ENCODE measurements at places on chromosomes 5 and 9.

DNA sequence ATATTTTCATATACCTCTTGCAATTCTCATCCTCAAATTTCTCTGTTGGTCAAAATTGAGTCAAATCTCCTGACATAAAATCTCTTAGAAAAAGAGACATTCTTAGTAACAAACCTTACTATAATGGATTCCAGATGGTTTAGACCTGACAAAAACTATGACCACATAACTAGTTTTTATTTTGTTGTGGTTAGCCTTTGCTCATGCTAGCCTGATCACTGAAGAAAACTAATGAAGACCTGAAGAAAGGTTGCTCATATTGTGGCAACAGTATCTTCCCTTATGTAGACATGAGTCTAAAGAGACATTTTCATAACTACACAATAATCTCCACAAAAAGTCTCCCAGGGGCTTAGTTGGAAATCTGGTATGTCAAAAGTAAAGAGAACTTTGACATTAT is 274.1 kb upstream of the TMEM161B start:
- no peaks in the 10 kb centered on the region for H3K36me3 ChIP-seq
- no peak for DNase-seq
- H3K27ac ChIP-seq = no peak overlapping the region
- H3K4me3 ChIP-seq = no peak overlapping the region
- H3K27me3 ChIP-seq = peaks cover 4% of the 10 kb centered on the region
- H3K4me1 ChIP-seq = no peaks in the 10 kb centered on the region

GRCh38 chr5:133890314-133890713 is 78.1 kb downstream of the C5orf15 start:
- no peaks in the 10 kb centered on the region for H3K4me1 ChIP-seq
- no peak for DNase-seq
- H3K4me3 ChIP-seq = no peak overlapping the region
- H3K27ac ChIP-seq = no peak overlapping the region
- no peaks in the 10 kb centered on the region for H3K27me3 ChIP-seq
- H3K36me3 ChIP-seq = no peaks in the 10 kb centered on the region

GRCh38 chr5:96252596-96252995 is 180.5 kb downstream of the PCSK1 start:
- H3K36me3 ChIP-seq = no peaks in the 10 kb centered on the region
- no peak overlapping the region for H3K4me3 ChIP-seq
- H3K27me3 ChIP-seq = no peaks in the 10 kb centered on the region
- no peak overlapping the region for H3K27ac ChIP-seq
- H3K4me1 ChIP-seq = no peaks in the 10 kb centered on the region

DNA sequence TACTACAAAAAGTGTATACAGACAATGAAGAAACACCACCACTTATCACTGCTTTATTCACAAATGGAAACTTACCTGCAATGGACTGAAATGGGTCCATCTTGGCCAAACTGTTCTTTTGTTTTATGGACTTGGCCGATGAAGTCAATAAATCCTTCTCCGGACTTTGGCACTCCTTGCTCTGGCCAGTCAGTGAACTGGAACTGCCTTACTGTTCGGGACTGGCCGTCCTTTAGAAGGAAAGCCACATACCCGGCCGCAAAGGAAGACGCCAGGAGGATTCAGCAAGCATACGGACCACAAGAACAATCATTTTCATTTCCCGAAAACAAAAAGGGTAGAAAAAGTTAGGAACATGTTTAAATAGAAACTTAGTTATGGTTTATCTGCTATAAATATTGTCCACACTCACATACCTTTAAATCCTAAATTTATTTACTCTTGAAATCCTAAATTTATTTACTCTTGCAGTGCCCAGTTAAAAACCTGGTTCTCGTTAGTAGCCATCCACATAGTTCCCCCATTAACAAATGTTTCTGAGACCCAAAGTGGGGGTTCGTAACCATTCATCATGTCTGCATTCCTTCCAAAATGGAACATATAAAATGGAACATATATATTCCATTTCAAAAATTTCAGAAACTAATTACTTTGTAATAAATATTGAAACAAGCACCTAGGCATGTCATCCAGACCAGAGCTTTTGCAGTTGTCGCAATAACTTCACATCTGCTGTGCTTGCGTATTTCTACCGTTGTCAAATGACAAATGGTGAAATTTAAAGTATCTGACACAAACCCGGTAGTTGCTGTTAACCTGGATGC is 532.1 kb upstream of the DMAC1 start:
- no peak overlapping the region for H3K27ac ChIP-seq
- no peak overlapping the region for H3K4me3 ChIP-seq
- DNase-seq = no peak
- no peaks in the 10 kb centered on the region for H3K36me3 ChIP-seq

DNA sequence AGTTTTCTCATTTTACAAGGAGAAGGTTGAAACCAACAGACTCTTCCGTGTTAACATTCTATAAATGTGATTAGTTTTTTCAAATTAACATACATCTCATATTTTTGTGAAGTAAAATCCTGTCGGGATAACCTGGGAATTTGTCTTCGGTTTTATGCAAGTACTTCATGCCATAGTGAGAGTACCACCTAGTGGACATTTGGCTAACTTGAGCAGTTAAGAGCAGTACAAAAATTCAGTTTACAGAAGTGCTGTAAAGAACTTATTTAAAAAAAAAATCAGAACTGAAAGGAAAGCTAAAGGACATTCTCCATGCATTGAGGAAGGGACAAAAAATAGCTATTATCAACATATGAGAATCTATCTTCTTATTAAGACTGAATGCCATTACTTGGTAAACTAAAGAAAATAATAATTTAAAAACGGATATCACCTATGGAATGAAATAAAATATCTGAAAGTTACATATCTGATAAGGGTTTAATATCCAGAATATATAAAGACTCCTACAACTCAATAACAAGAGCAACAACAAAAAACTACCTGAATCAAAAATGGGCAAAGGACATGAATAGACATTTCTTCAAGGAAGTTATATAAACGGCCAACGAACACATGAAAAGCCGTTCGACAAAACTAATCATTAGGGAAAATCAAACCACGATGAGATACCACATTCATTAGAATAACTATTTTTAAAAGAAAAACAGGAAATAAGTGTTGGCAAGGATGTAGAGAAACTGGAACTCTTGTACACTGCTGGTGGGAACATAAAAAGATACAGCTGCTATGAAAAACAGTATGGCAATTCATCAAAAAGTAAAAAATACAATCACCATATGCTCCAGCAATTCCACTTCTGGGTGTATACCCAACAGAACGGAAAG is 117.0 kb upstream of the GNA14 start:
- no peaks in the 10 kb centered on the region for H3K27me3 ChIP-seq
- H3K36me3 ChIP-seq = no peaks in the 10 kb centered on the region
- DNase-seq = peak; percentile 8
- no peak overlapping the region for H3K27ac ChIP-seq
- H3K4me3 ChIP-seq = no peak overlapping the region

- no peaks in the 10 kb centered on the region for H3K36me3 ChIP-seq
- no peaks in the 10 kb centered on the region for H3K27me3 ChIP-seq
- peaks cover 49% of the 10 kb centered on the region for H3K4me1 ChIP-seq
- no peak overlapping the region for H3K4me3 ChIP-seq
Measured at GRCh38 chr5:150780816-150781221, 2.3 kb downstream of the SMIM3 start.

DNA sequence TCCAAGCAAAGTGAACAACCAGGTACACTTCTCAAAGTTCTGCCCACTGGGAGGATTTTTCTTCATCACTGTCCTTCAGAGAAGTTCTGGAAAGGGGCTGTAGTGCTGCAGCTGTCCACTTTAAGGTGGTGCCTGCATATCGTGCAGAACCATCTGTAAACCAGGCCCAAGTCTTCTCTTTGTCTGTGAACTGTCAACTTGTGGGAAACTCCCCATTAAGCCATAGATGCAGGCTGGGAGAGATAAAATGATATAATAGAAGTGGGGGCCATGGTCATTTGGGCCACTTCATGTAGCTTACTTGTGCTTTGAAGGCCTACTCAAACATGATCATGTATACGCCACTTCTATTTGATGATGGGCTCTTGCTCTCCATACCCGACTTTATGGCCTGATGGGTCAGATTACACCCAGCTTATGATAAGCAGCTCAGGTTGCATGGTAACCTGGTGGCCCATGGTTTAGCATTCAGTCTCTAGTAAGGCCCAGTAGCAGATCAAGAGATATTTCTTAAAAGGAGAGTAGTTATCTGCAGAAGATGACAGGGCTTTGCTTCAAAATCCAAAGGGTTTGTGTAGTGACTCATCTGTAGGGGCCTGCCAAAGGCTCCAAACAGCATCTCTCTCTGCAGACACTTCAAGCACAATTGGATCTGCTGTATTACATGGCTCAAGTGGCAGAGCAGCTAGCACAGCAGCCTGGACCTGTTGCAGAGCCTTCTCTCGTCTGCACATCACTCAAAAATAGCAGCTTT is 15.7 kb upstream of the BTF3 start:
- H3K36me3 ChIP-seq = no peaks in the 10 kb centered on the region

DNA sequence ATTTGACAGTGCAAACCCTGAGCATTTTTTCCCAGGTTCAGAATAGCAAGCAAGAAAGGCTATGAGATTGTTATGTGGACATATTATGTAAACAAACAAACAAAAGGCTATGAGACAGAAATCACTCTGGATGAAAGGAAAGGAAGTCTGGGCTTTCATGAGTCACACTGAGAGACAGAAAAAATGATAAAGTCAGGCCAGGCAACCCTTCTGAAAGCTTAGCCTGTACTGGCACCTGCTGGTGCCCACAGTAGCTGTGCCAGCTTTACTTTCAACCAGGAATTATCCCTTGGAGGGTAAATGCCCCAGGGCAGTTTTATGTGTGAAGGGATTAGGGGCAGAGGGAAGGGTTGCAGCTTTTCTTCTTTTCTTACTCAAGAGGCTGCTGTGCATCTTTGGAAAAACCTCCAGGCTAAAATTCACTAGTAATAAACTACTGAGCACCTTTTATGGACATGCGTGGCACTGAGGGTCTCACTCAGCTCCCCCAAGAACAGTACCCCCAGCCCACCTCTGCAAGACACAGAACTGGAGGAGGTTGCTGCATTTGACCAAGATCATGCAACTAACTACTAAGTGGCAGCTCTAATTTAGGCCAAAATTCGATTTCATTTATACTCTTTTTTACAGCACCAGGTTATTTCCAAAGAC is 41.7 kb downstream of the ACTL7B start:
- no peak for DNase-seq
- H3K4me3 ChIP-seq = no peak overlapping the region
- no peak overlapping the region for H3K27ac ChIP-seq
- no peaks in the 10 kb centered on the region for H3K36me3 ChIP-seq

GRCh38 chr5:131661933-131662332 is 26.9 kb upstream of the RAPGEF6 start:
- peaks cover 14% of the 10 kb centered on the region for H3K36me3 ChIP-seq
- H3K4me3 ChIP-seq = no peak overlapping the region
- no peaks in the 10 kb centered on the region for H3K4me1 ChIP-seq
- H3K27me3 ChIP-seq = no peaks in the 10 kb centered on the region

- no peaks in the 10 kb centered on the region for H3K36me3 ChIP-seq
- no peak overlapping the region for H3K27ac ChIP-seq
- peaks cover 3% of the 10 kb centered on the region for H3K4me1 ChIP-seq
Measured at GRCh38 chr9:79745752-79746336, 174.1 kb downstream of the TLE4 start.

GRCh38 chr5:125232779-125233230 is 486.4 kb upstream of the ZNF608 start:
- no peak overlapping the region for H3K4me3 ChIP-seq
- H3K4me1 ChIP-seq = no peaks in the 10 kb centered on the region
- no peak for DNase-seq
- no peaks in the 10 kb centered on the region for H3K36me3 ChIP-seq
- H3K27me3 ChIP-seq = no peaks in the 10 kb centered on the region

DNA sequence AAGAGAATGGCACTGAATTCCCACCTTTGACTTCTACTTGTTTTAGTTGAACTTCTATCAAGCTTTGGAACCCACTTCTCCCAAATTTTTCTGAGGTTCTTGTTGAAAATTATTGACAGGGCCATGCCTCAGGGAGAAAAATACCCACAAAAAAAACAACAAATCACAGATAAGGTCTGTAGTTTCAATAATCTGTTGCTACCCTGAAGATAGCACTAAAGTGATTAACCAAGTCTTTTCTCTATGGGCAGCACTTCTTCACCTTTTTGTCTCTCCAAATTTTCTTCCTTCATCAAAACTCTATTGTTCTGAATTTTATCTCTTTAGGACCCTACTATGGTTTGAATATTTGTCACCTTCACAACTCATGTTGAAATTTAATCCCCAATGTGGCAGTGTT is 154.3 kb upstream of the FGF10 start:
- no peaks in the 10 kb centered on the region for H3K36me3 ChIP-seq
- no peaks in the 10 kb centered on the region for H3K27me3 ChIP-seq
- no peak for DNase-seq
- no peaks in the 10 kb centered on the region for H3K4me1 ChIP-seq

- no peaks in the 10 kb centered on the region for H3K27me3 ChIP-seq
- peaks cover 37% of the 10 kb centered on the region for H3K4me1 ChIP-seq
- no peaks in the 10 kb centered on the region for H3K36me3 ChIP-seq
- no peak for DNase-seq
- no peak overlapping the region for H3K4me3 ChIP-seq
Measured at GRCh38 chr5:138458384-138458783, 6.9 kb upstream of the EGR1 start.

GRCh38 chr9:76137931-76138330 is 247.5 kb downstream of the PCSK5 start:
- no peak overlapping the region for H3K4me3 ChIP-seq
- no peaks in the 10 kb centered on the region for H3K27me3 ChIP-seq
- no peak for DNase-seq
- no peak overlapping the region for H3K27ac ChIP-seq

DNA sequence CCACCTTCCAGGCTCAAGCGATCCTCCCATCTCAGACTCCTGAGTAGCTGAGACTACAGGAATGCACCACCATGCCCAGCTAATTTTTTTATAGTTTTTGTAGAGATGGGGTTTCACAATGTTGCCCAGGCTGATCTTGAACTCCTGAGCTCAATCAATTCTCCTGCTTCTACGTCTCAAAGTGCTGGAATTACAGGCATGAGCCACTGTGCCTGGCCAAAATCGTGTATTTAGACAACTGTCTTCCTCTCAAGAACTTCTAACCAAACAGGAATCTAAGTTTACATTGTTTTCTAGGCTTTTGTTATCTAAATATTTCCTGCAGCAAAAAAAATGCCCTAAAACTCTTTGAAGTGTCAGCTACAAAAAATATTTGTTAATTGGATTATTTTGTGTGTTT is 78.8 kb downstream of the NLN start:
- no peak overlapping the region for H3K27ac ChIP-seq
- H3K36me3 ChIP-seq = no peaks in the 10 kb centered on the region
- no peaks in the 10 kb centered on the region for H3K27me3 ChIP-seq
- DNase-seq = no peak
- H3K4me3 ChIP-seq = no peak overlapping the region

- no peak overlapping the region for H3K27ac ChIP-seq
- H3K36me3 ChIP-seq = no peaks in the 10 kb centered on the region
- H3K4me1 ChIP-seq = no peaks in the 10 kb centered on the region
- H3K4me3 ChIP-seq = no peak overlapping the region
Measured at GRCh38 chr9:4371108-4371507, 71.2 kb upstream of the GLIS3 start.

Data from natural killer cell (primary cell).